ENCODE measurements at places on chromosomes 2 and 18.

- no peaks in the 10 kb centered on the region for H3K4me1 ChIP-seq
- no peaks in the 10 kb centered on the region for H3K36me3 ChIP-seq
- no peak for DNase-seq
- H3K27me3 ChIP-seq, result peaks cover 55% of the 10 kb centered on the region
Observed at GRCh38 chr2:118806797-118807667, 40.4 kb downstream of the EN1 start.

- no peak for DNase-seq
- H3K4me1 ChIP-seq, result no peaks in the 10 kb centered on the region
- H3K27ac ChIP-seq, result no peak overlapping the region
- no peak overlapping the region for H3K4me3 ChIP-seq
Observed at GRCh38 chr2:235098736-235099494, 147.1 kb downstream of the SH3BP4 start.

- H3K27ac ChIP-seq, result no peak overlapping the region
- peaks cover 50% of the 10 kb centered on the region for H3K4me1 ChIP-seq
- peak; percentile 52 for DNase-seq
- no peaks in the 10 kb centered on the region for H3K27me3 ChIP-seq
Observed at GRCh38 chr18:45664824-45665763, 49.8 kb downstream of the SLC14A2 start.

GRCh38 chr18:5137261-5137660 lies 59.8 kb downstream of the AKAIN1 start:
- H3K27ac ChIP-seq, result no peak overlapping the region
- no peak for DNase-seq
- H3K27me3 ChIP-seq, result no peaks in the 10 kb centered on the region
- no peaks in the 10 kb centered on the region for H3K4me1 ChIP-seq

DNA sequence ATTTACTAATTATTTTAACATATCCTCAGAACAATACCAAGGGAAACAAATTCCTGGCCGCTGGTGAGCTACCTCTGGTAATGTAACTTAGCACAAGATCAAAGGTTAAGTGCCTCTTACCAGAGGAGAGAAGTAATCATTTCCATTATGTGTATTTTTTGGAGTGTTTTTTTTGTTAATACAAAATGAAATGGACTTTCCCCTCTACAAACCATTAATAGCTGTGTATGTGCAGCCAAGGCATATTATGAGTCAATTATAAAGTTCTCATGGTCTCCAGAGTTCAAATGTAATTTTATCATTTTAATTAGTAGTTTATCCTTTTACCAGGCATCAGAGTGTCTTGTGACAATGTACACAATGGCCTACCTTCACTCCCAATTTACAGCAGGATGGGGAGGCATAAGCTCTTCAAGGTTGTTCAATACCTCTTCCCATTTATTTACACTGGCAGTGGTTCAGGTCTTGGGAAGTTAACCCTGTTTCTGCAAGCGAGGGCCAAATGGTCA lies 242.2 kb downstream of the TGIF1 start:
- no peak overlapping the region for H3K4me3 ChIP-seq
- peaks cover 16% of the 10 kb centered on the region for H3K4me1 ChIP-seq
- no peaks in the 10 kb centered on the region for H3K36me3 ChIP-seq

DNA sequence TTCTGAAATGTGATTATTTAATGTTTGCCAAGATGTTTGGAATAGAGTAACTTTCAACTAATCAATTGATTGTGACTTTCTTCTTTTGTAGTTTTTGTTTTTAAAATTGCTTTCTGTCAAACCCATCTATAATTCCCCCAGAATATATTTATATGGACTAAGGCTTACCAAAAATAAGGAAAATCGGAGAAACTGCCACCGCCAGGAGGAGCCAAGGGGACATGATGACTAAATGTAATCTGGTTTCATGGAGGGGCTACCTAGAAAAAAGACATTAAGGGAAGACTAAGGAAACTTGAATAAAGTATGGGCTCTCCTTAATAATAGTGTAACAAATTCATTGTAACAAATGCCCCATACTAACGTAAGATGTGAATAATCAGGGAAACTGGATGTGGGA lies 19.5 kb downstream of the BOLA3 start:
- no peak for DNase-seq
- peaks cover 26% of the 10 kb centered on the region for H3K27me3 ChIP-seq
- no peaks in the 10 kb centered on the region for H3K4me1 ChIP-seq
- H3K27ac ChIP-seq, result no peak overlapping the region
- H3K4me3 ChIP-seq, result no peak overlapping the region

GRCh38 chr18:74438091-74438490 lies 19.0 kb downstream of the DIPK1C start:
- no peaks in the 10 kb centered on the region for H3K27me3 ChIP-seq
- H3K4me1 ChIP-seq, result peaks cover 4% of the 10 kb centered on the region
- H3K4me3 ChIP-seq, result no peak overlapping the region
- DNase-seq, result peak; percentile 22
- no peaks in the 10 kb centered on the region for H3K36me3 ChIP-seq

Data from CD14-positive monocyte (primary cell).